Inflammatory macrophage treated with lipopolysaccharide for 4 hours (primary cell): ENCODE measurements at places on chromosomes 5 and 9.

- no peak for DNase-seq
Measured at GRCh38 chr9:27765266-27766072, 192.2 kb upstream of the C9orf72 start.

DNA sequence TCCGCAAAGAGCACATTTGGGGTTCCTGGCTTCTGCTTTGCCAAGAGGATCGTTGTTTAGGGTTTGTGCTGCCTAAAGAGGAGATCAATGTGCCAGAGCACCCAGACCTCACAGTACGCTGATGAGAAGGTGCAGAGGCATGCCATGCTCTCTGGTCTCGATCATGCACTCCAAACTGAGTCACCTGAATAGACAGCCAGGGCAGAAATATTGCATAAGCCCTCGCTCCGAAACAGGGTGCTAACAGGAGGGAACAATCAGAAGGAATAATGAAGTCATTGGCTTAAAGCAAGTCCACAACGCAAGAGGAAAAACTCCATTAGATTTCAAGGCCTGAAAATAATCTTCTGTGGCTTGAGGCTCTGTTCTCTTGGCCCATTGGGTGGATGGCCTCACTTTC, 124.3 kb downstream of the GCNT1 start:
- no peak for DNase-seq

- no peak for DNase-seq
Measured at GRCh38 chr9:14358523-14358922, 44.6 kb upstream of the NFIB start.

- DNase-seq: peak; percentile 18
Measured at GRCh38 chr9:84293001-84293798, 47.4 kb downstream of the SLC28A3 start.

DNA sequence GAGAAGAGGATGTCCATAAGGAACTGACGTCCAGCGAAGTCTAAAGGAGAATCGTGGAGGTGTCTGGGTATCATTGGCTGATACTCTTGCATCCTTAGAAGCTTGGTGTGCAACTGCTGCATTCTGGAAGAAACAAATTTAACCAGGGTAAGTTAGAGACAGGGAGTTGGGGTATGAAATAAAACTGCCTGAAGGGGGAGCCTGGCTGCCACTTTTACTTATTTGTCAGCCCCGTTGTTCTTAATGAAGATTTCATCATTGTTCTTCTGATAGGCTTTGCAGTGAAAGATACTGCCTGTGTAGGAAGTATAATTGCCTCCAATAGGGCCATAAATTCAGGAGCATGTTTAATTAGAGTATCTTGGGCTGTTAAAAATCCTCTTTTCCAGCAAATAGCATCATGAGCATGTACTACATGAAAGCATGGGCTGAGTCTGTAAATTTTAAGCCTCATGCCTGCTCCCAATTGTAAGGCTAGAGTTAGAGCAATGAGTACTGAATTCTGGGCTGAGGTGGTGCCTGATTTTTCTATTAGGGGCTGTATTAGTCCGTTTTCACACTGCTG, 1264.5 kb upstream of the ACO1 start:
- peak; percentile 6 for DNase-seq

- DNase-seq: peak; percentile 44
Measured at GRCh38 chr9:108885643-108886348, 23.7 kb downstream of the ACTL7A start.

GRCh38 chr5:122882831-122883230, 37.4 kb downstream of the SNX24 start:
- peak; percentile 24 for DNase-seq
